Stimulated activated CD4-positive, alpha-beta T cell treated with anti-CD3 and anti-CD28 coated beads, Interleukin-4, amount 100 ng/mL, for 4 hours (primary cell): ENCODE measurements at places on chromosomes 4 and X.

DNA sequence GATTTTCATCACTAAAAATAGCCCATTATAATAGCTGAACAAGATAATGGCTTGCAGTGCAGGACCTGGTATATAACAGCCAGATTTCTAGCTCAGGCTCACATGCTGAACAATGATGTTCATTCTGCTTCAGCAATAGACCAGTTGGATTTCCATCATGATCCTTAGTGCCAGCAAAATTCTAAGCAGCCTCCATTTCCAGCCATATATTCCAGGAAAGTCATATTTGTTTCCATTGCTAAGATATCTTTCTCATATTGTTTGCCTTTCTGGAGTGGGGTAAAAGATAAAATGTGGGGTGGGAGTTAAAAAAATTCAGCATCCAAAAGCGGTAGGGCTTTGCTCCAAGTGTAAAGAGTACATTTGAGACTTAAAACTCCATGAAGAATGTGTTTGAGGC, 2344.1 kb downstream of the PCDH7 start:
- no peak for DNase-seq

DNA sequence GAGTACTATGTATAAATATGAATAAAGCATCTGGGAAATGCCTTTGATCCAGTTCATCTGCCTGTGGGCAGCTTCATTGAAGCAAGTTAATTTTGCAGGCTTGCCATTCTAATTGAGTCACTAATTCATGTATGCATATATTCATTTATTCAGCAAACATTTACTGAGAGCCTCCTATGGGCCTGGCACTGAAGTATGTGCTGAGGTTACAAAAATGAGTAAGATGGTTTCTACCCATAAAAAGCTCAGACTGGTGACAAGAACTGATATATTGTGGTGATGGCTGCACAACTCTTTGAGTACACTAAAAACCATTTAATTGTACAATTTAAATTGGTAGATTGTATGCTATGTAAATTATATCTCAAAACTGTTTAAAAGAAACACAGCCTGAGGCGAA, 1.1 kb upstream of the MRPL1 start:
- no peak for DNase-seq

DNA sequence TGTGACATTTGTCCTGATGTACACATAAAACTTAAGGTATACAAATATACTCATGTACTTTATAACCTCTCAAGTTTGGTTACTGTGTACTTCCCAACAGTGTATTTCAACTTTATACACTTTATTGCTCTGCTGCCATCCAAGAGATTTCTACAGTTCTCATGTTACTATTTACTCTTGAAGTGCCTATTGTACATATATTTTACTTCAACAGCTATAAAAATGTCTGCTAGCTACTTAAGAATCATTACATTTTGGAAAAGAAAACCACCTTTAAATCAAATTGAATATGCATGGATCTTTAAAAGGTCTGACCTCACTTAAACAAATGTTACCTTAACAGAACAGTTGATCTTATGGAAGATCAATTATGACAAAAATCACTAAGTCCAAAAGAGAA, 1056.4 kb downstream of the ADGRL3 start:
- DNase-seq = no peak

- peak; percentile 93 for DNase-seq
Observed at GRCh38 chrX:153794018-153794896, at the start of the genes IDH3G and SSR4. IDH3G (minus strand) TSS chrX:153794375; CDS start chrX:153794326, 49 bp downstream. SSR4 (plus strand) TSS chrX:153794668; CDS start chrX:153794688, 20 bp downstream.
